Left hindlimb (tissue), 1 donor: ENCODE measurements at places on chromosomes 3 and 15.

DNA sequence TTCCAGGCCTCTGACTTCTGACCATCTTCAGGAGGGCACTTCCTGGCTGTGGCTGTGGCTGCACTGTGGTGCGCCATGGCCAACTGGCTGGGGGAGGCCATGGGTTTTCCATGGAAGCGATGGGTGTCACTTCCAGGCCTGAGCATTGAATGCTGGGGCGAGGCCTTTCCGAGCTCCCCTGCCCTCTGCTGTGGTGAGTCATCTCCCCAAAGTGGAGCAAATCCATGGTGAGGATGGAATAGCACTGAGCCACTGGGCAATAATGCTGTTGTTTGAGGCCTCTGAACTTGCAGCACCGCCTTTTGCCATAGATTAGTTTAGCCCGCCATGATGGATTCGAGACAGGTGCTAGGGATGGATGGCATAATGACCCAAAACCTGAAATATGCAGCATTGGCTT is 155.5 kb downstream of the GABRG3 start:
- no peak for DNase-seq

DNA sequence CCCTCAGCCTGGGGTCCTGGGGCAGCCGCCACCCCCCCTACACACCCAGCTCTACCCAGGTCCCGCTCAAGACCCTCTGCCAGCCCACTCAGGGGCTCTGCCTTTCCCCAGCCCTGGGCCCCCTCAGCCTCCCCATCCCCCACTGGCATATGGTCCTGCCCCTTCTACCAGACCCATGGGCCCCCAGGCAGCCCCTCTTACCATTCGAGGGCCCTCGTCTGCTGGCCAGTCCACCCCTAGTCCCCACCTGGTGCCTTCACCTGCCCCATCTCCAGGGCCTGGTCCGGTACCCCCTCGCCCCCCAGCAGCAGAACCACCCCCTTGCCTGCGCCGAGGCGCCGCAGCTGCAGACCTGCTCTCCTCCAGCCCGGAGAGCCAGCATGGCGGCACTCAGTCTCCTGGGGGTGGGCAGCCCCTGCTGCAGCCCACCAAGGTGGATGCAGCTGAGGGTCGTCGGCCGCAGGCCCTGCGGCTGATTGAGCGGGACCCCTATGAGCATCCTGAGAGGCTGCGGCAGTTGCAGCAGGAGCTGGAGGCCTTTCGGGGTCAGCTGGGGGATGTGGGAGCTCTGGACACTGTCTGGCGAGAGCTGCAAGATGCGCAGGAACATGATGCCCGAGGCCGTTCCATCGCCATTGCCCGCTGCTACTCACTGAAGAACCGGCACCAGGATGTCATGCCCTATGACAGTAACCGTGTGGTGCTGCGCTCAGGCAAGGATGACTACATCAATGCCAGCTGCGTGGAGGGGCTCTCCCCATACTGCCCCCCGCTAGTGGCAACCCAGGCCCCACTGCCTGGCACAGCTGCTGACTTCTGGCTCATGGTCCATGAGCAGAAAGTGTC is 30.2 kb downstream of the PTPN23 start:
- DNase-seq: no peak

- no peak for DNase-seq
These were observed 616.8 kb downstream of the TAFA4 start for GRCh38 chr3:68315546-68315945.

DNA sequence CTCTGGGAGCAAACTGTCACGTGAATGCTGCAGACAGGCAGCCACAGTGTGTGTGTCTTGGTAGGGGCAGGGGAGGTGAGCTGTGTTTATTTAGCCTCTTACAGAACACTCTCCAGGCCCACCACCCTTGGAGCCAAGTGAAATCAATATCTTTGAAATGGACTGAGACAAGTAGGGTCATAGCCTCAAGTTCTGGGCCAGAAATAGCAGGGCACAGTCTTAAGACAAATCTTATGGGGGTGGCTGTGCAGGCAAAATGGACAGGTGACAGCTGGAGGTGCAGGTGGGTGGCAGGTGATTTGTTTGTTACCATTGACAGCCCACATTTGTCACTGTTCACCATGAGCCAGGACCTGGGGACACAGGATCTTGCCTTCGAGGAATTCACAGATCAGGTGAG is 93.6 kb upstream of the NMNAT3 start:
- no peak for DNase-seq

DNA sequence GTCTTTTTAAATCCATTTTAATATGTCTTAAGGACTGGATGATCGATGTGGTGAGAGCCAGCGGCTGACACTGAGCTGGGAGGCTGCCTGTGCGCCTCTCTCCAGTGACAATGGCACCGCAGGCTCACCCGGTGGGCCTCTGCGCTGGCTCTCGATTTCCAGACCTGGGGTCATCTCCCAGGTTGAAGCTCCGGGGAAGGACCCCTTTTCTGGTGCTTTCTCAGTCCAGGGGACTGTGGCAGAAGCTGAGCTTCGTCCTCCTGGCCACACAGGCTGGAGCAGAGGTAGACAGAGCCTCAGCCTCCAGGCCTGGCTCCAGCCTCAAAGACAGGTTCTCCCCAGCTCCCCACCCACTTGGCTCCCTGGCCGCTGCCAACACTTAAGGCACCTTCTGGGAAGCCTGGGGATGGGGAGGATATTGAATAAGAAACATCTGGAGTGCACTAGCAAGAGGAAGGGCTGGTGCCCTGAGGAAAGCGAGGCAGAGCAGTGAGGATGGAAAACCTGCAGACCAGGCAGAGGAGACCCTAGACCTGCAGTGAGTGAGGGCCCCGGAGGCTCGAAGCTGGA is 154.2 kb upstream of the SMAD3 start:
- no peak for DNase-seq

DNA sequence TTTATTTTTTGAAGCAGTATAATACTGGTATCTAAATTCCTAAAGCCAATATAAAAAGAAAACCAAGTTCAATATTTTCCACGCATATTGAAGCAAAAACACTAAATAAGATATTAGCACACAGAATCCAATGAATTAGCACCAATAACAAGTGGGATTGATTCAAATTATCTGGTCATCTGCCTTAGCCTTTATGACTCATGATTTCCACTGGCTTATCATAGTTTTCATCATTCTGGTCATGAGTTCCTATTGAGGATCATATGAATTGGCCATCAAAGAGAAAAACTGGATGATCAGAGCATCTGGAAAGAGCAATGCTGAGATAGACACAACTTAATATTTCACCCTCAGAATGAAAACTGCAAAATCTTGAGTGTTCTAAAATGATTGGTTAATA is 809.9 kb downstream of the MCTP2 start:
- no peak for DNase-seq

- no peak for DNase-seq
These were observed 21.1 kb upstream of the MAP3K13 start for GRCh38 chr3:185341616-185342458.

DNA sequence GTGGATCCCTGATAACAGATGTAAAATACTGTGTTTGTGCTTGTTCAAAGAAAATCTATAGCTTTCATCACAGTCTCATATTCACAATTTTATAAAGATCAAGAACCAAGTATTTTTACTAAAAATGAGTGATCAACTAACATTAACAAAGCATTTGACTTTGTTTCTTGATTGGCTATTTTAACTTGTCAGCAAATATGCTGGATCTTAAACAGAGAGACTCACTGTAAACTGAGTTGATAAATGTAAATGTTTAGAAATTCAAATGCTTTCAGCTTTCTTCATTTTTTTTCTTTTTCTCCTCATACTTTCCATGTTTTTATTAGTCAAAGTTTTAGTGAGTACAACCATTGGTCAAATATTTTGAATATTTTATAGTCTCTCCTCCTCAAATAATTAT is 923.0 kb upstream of the NR2F2 start:
- no peak for DNase-seq

- DNase-seq: peak; percentile 96
These were observed at the start of gene LZTFL1 for GRCh38 chr3:45841757-45842491. Gene LZTFL1, minus strand, starts transcription at chr3:45842119. Its CDS starts 128 bp downstream, at chr3:45841991.

DNA sequence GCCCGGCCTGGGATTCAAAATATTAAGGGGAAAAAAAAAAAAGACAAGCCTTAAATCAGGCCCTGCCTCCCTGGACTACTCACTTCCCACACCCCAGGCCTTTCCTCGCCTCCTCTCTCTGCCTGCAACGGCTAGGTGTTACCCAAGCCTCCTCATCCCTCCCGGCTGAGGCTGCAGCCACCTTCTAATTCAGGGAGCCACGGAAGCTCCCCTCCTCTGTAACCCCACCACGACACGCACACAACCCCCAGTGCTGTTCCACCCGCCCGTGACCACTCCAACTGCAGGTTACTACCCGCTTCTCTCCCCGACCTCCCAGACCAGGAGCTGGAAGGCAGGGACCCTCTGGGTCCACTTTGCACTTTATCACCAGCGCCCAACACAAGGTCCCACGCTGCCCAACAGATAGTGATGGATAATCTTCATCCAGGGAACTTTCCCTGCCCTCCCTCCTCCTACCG is 936 bp downstream of the KIF7 start:
- peak; percentile 9 for DNase-seq

GRCh38 chr3:192991356-192991755 is 73.7 kb upstream of the MB21D2 start:
- no peak for DNase-seq

- no peak for DNase-seq
These were observed 604 bp downstream of the LTK start for GRCh38 chr15:41512940-41513505.

DNA sequence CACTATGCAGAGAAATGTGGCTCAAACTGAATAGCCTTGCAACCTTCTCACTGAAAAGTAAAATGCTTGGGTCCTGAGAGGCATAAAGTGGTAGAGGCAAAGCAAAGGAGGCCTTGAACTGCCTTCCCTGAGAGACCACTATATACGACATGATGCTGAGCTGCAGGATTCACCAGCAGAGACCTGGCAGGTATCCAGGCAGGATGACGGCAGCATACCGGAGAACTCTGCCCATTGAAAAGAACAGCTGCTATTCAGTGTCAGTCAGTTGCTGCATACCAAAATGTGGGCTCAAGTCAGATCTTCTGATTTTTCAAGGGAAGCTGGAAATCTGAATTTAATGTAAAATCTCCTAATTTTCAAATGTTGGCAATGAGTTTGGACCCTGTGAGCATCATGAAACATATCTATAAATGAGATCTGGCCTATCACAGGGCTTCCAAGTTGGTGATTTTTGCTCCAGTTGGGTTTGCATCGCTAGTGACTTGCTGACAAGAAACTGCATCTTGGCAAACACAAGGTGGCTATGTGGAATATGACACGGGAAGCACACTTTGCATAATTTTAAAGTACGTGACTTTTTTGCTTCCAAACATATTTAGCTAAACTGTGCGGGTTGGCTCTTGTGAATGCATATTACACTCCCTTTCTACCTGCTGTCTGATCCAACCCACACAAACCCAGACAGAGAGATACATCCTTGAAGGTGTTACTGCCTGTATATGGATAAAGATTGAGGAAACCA is 529.0 kb downstream of the AGBL1 start:
- DNase-seq: peak; percentile 59

GRCh38 chr3:22492342-22492741 is 710.8 kb upstream of the UBE2E2 start:
- no peak for DNase-seq

GRCh38 chr15:67126551-67127330 is 61.3 kb downstream of the SMAD3 start:
- no peak for DNase-seq

- no peak for DNase-seq
These were observed 5.7 kb downstream of the GPR160 start for GRCh38 chr3:170043506-170043905.

DNA sequence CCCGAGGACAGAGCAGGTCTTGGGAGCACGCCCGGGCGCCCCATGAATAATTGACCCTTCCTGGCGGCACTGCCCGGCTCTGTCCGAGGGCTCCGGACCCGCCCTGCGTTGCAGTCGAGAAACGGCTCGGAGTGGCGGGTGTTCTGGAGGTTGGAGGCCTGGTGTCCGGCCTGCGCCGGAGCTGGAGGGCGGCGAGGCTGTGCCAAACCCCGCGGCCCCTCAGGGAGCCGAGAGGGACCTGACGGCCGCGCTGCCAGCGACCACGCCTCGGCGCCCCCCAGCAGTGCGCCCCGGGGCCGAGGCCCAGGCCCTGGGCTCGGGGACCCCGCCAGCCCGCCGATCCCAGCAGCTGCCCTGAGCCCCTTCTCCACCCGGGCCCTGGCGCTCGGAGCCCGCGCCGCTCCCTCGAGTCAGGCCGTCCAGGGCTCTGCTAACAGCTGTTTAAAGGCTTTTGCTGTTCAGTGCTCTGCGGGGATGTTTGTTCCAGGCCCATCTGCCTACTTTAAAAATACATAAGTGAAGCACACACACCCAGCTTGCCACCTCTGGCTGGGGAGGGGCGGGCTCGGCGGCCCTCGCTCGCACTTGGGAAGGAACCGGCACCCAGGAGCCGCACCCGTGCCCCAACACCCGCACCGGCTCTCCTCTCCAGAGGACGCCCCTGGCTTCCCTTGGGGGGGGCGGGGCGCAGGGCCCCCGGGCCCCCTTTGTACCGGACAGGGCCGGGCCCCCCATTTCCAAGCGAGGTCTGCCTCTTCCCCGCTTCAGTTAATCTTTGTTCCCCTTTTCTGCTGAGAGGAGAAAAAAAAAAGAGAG is 730 bp upstream of the ZNF710 start:
- peak; percentile 54 for DNase-seq

DNA sequence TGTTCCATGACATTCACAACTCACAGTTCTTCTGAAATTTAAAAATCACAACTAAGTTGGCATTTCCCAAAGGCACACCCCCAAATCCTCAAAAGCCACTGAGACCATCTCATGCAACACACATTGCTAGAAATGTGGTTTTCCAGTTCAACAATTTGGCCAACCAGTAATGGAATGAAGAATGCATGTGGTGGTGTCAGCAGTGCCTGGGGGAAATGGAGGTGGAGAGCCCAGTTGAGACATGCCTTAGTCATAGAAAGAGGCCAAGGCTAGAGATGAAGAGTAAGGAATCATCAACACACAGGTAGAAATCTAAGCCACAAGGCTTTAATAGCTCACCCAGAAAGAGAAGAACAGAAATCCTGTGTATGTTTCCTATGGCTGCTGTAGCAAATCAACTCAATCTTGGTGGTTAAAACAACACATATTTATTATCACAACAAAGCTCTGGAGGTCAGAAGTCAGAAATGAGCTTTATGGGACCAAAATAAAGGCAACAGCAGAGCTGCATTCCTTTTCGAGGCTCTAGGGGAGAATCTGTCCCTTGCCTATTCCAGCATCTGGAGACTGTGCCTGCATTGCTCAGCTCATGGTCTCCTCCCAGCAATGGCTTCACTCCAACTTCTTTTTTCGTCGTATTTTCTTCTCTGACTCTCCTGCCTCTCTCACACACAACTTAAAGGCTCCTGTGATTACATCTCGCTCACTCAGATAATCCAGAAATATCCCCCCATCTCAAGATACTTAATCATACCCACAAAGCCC is 54.0 kb downstream of the SNTN start:
- no peak for DNase-seq

- DNase-seq: peak; percentile 66
These were observed 114.8 kb upstream of the THBS1 start for GRCh38 chr15:39465843-39466749.

DNA sequence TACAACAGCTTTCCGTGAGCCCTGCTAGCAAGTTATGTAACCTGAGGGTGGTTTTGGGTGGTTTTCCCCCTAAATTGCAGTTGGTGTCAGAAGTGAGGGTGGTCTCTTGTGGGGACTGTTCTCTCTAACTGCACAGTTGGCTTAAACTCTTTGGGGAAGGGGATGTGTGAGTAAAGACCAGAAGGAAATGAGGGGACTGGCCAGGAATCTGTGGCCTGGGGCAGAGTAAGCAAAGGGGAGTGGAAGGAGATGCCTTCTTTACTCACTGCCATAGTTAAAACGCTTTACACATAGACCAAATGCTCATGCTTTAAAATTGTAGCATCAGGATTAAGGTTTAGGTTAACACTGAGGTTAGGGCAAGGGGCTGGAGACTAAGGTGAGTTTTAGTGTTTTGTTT is 21.2 kb upstream of the XIRP1 start:
- no peak for DNase-seq
